Ureter (tissue), 1 donor: ENCODE measurements at places on chromosomes 12 and 14. TPM values are rescaled to one million over a fixed set of nuclear protein-coding genes. Genes with fewer than 3 reads are reported as not detected.

DNA sequence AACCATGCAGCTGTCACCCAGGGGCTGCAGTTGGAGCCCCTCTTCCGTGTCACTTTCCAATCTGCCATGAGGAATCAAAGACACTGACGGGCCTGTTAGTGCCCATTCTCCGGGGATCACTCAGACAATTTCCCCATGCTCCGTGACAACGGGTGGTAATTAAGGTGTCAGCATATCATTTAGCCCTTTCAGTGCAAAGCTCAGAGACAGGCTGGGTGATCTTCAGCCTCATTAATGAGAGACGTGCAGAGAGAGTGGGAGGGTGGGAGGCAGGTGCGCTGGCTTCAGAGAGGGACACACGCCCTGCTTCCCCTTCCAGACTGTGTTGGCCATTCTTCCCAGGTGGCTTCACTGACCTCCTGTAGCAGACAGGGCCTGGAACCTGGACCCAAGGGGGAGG is 58.7 kb downstream of the MVK start:
- no peak for DNase-seq

- DNase-seq, result no peak
Observed at GRCh38 chr14:55711175-55711811, 131.3 kb downstream of the KTN1 start.

Gene PCED1B
- 22.1 TPM for total RNA-seq

DNA sequence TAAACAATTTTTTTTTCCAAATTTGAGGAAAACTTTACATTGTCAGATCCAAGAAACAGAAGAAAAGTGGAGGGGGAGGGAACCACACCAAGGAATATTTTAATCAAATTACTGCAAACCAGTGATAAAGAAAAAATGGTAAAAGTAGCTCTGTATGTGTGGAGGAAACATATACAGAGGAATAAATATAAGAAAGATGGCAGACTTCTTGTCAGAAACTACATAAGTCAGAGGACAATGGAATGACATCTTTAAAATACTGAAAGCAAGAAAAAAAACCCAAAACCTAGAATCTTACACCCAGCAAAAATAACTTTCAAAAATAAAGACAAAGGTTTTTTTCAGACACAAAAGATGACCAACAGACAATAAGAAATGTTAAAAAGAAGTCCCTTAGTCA is 10.2 kb upstream of the LLPH start:
- no peak for DNase-seq

Gene ABCC9
- 22.1 TPM for total RNA-seq

Gene DPF3
- 2.0 TPM for total RNA-seq

DNA sequence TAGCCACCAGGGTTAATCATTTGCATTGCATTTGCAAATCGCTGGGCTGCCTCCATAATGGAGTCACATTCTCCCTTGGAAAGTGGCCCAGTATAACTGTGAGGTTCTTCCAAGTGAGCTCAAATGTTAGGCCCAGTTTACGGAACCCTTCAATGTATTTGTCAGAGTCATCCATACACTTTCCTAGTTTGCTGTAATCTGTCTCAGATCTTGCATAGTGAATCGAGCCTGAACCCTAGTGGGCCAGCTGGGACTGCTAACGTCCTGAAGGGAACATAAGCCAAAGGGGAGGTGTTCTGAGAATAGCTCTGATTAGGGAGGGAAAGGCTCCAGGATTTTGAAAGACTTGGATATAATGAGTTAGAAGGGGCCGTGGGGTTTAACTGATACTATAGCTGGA is 406.3 kb downstream of the SLC6A15 start:
- DNase-seq, result no peak

DNA sequence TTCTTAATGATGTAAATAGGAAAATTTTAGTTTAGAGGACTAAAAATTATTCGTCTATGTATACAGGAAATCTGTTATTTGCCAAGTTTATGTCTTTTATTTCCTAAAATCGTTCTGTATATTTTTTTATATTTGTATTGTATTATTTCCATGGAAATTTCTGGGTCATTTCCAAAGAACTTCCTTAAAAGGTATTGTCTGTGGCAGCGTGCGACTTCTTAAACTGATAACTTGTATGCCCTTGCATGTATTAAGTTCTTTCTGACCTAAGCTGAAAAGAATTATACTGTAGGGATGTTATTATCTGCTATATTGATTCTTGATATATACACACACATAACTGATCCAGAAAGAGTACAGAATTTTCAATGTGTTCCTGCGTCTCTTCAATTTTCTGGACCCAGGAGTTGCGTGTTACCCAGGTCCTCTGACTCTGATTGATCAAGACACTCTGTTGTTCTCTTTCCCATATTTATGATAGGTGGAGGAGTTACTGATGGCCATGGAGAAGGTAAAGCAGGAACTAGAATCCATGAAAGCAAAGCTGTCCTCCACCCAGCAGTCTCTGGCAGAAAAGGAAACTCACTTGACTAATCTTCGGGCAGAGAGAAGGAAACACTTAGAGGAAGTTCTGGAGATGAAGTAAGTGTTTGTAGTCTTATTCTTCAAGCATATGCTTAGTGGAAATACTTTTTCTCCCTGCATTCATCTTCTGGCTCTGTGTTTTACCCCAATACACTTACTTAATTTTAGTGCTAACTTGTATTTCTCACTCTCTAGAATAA is 298.5 kb downstream of the ERC1 start:
- DNase-seq, result no peak
